Ureter (tissue), 1 donor: ENCODE measurements at places on chromosomes 7 and 10. TPM values are rescaled to one million over a fixed set of nuclear protein-coding genes. Genes with fewer than 3 reads are reported as not detected.

DNA sequence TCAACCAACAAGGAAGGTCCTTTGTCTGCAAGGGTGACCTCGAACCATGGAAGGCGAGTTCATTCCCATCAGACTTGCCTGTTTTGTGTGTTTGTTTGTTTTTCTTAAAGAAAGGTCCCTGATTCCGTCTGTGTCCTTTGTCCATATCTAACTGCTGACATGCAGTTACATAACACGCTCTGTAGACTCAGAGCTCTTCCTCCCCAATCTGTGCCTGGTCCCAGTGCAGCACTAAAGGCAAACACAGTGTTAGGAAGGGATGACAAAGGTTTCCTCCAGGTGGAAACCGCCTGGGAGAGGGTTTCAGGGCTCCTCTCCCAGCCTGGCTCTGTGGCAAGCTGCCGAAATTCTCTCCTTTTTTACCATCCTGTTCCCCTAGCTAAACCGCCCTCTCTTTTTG, 13.4 kb downstream of the JCAD start:
- DNase-seq = no peak

DNA sequence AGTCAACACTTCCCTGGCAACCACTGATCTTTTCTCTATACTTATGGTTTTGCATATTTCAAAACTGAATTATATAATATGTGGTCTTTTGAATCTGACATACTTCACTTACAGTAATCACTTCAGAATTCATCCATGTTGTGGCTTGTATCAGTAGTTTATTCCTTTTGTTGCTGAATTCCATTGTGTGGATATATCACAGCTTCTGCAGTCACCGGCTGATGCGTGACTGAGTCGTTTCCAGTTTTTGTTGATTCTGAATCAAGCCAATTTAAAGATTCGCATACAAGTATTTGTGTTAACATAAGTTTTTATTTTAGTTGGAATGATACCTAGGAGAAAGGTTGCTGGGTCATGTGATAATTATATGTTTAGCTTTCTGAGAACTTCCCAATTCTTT, 672.5 kb upstream of the ANKRD30A start:
- DNase-seq = no peak

- DNase-seq = no peak
Observed at GRCh38 chr10:61869774-61870525, 31.5 kb upstream of the ARID5B start.

- DNase-seq = no peak
Observed at GRCh38 chr10:83605783-83606630, 533.3 kb upstream of the GHITM start.

GRCh38 chr7:491958-492713, 27.5 kb downstream of the PDGFA start:
- DNase-seq = no peak

DNA sequence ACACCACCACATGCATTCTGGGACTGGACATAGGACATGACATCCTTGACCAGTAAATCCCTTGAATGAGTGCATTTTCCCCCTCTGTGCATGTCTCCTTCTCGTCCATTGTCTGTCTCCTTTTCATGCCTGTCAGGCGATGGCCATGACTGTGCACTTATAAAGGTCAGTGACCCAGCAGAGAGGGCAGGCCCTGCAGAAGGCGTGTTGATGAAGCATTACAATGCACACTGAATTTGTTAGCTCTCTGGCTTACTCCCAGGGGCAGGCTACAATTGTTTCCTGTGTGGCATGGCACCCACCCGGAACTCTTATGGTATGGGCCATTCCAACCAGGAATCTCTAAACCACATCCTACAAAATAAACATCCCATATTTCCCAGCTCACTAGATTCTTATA, 71.1 kb downstream of the SAMD9 start:
- no peak for DNase-seq

The ZNF777 gene
- total RNA-seq = 15.1 TPM

- no peak for DNase-seq
Observed at GRCh38 chr7:131300572-131301466, 26.9 kb upstream of the MKLN1 start.

DNA sequence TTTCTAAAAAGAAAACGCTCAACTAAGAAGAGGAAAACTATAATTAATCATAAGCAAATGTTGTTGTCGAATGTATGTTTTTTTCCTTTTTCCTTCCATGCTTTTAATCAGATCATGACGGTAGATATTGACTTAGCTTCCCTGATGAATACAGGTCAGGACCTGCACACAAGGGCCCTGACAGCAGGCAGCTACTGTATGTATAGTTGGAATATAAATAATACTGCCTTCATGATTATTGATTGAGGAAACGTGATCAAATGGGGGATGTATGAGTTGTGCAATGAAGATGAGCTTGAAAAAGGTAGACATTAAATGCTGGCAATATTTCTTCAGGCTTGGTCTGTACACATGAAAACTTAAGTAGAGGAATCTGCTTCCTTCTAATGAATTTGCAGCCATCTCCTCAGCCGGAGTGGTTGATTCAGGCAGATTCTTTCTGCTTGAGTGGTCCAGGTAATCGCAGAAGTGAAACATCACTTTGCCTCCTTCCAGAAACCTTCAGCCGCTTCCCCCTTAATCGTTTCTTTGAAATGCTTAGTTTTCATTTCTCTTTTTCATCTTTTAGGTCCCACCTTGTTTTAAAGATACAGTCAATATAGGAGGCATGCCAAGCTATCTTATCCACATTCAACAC, 656.5 kb downstream of the SDK1 start:
- DNase-seq = no peak

The CACNB2 gene
- total RNA-seq = 14.3 TPM

The ZDHHC4 gene
- total RNA-seq = 54.4 TPM

- no peak for DNase-seq
Observed at GRCh38 chr7:116665332-116665996, 6.5 kb upstream of the MET start.

DNA sequence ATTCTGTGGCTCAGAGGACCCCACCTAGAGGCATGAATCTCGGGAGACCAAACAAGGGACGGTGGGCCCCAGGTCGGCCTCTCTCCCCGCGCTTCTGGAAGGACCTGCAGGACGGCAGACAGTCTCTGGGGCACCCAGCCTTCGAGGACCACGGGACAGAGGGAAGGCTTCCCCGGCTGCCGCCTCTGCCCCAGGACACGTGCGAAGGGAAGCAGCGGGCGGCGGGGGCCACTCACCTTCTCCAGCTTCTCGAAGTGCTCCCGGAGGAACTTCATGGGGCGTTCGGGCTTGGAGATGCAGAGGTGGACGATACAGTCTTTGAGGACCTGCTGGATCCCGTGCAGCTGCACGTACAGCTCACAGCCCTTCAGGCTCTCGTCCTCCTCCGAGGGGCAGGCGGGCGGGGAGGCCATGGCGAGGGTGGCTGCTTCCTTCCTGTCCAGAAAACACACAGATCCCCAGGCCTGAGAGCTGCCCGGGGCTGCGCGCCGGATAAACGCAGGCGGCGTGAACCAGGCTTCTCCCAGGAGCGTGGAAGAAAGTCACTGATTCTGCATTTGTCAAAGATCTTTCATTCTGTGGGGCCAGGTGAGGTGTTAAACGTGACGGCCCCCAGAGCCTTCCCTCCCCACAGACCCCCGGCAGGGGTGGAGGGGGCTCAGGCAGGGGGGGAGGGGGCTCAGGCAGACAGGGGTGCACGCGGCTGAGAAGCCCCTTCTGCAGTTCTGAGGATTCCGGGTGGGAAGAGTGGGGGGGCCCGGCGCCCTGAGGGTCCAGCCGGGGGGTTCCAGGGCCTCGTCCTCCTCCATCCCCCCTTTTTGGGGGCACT, 15.2 kb upstream of the DNAAF5 start:
- no peak for DNase-seq

- no peak for DNase-seq
Observed at GRCh38 chr7:43879477-43879876, 10.2 kb upstream of the MRPS24 start.

- no peak for DNase-seq
Observed at GRCh38 chr7:98293265-98293664, 11.8 kb downstream of the BRI3 start.

DNA sequence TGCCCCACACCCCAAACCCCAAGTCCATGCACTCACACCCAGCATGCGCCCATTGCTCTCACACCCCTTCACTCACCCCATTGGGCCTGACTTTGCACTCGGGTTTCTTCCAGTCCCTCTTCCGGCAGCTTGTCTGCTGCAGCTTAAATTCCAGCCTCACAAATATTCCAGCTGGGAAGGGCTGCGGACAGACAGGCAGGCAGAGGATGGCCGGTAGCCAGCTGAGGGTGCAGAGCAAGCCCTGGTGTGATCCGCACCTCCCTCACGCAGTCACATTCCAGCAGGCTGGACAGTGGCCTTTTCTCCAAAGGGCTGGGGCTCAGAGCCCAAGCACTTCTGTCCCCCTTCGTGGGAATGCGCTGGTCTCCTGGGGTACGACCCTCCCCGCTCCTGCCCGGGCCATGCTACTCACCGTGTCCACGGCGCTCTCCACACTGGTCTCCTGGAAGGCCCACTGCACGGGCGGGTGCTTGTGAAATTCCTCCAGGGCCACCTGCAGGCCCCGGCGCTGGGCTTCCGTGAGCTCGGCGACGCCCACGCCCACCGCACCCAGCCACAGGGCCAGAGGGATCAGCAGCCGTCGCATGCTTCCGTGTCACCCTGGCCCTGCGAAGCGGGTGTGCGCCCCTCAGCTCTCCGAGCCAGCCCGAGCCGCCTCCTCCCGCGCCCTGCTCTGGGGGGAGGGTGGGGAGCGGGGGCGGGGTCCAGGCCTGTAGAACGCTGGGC, 1.2 kb downstream of the RARRES2 start:
- DNase-seq = no peak

DNA sequence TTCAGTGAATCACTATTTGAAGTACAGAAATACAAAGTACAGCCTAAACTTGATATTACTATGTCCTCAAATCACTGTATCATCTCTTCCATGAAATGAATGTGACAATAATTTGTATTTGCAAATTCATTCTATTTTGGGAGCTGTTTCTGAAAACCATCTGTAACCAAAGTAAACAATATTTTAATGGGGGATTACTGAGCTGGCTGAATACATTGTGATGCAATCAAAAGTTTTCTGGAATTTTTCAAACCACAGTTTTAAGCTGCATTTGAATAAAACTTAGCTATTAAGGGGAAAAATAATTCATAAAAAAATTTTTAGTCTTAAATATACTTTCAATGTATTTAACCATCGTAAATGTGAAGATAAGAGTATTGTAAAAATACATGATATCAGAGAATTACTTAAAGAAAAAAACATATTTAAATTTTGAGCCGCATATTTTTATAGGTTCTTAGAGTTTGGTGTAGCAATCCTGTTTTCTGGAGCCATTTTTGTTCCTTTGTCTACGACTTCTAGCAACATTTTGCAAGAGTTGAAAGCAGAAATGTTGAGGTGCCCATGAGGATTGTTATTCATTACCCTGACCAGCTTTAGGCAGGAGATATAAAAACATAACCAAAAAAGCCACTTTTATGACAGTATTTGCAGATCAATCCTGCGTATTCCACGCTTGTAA, 45.9 kb upstream of the AGMO start:
- no peak for DNase-seq

The WDFY4 gene
- total RNA-seq = 7.0 TPM

GRCh38 chr10:102652170-102652916, 8.1 kb downstream of the TRIM8 start:
- no peak for DNase-seq

The MACROH2A2 gene
- total RNA-seq = 29.0 TPM

GRCh38 chr10:73641328-73642060, at the start of gene MYOZ1:
MYOZ1 (minus strand) TSS chr10:73641474; CDS start chr10:73640017, 1,457 bp downstream.
- no peak for DNase-seq

GRCh38 chr7:132456418-132456817, 119.9 kb downstream of the PLXNA4 start:
- DNase-seq = no peak

The COBL gene
- total RNA-seq = 1.3 TPM

DNA sequence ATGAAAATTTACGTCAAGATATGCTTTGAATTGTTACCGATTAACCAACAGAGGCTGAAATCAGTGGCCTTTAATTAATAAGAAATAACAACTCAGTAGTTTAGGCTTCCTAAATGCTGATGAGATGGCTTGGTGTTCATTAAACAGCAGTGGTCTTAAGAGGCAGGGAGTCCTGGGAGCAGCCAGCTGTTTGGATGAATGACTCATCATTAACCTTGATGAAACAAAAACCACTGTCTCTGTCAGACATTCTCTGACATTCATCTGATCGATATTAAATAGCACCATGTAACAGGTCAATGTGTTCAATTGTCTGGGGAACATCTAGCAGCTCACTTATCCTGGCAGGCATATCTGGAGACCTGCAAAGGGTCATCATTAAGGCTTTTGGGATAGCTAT, 234.2 kb upstream of the LRRN3 start:
- DNase-seq = no peak

- DNase-seq = no peak
Observed at GRCh38 chr7:6691609-6692106, 15.1 kb downstream of the ZNF12 start.

GRCh38 chr7:139602143-139602722, 78.7 kb downstream of the CLEC2L start:
- DNase-seq = no peak

The TTYH3 gene
- 32.3 TPM for total RNA-seq

The TRA2A gene
- total RNA-seq = 147 TPM

The ASIC3 gene
- total RNA-seq = 0.34 TPM

GRCh38 chr10:124698545-124699469, 45.4 kb downstream of the FAM53B start:
- no peak for DNase-seq

The GDF2 gene
- total RNA-seq = not detected

DNA sequence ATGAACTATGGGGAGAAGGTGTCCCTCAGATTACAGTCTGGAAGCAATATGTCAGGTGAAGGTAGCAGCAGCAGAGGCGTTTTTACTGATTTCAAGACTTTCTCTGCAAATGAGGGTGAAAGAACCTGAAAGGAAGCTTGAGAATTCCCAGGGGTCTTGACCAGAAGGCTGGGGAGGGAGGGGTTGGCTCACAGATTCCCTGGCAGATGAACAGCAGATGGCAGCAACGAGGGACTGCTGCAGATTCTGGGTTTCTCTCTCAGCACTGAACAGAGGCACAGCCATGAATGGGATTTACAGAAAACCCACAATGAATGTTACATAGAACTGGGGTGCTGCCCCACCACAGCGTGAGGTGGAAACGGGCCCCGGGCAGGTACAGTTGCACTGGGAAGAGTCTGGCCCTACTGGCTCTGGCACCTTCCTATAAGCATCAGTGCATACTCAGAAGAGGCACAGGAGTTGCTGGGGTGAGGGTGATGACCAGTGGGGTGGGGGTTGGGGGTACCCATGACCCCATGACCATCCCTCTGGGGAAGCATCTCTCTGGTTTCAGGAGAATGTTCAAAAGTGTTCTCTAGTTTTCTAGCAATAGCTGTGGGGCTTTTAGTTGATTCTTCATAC, 317.8 kb downstream of the SH2D4B start:
- DNase-seq = no peak

DNA sequence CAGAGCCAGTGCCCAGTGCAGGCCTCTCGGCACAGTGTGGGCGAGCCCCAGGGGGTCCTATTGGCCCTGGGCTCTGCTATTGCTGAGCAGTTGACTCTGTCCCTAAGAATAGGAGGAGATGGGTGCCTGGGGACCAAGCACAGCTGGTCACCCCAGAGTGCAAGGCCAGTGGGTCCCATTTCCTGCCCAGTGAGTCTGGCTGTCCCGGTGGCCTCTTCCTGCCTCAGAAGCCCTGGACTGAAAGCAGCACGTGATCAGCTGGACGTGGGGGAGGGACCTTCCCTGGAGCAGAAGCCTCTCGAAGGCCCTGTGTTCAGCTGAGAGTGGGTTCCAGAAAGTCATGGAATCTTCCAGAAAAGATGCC, 42.0 kb downstream of the PWWP2B start:
- no peak for DNase-seq

GRCh38 chr10:109962247-109962646, 38.9 kb upstream of the XPNPEP1 start:
- DNase-seq = no peak
